ENCODE measurements at places on chromosomes 1 and 21. TPM values are rescaled to one million over a fixed set of nuclear protein-coding genes. Genes with fewer than 3 reads are reported as not detected.

- H3K4me3 ChIP-seq, result no peak overlapping the region
- DNase-seq, result no peak
- H3K36me3 ChIP-seq, result no peaks in the 10 kb centered on the region
- no peak overlapping the region for H3K27ac ChIP-seq
These were observed 73.6 kb upstream of the NBPF3 start for GRCh38 chr1:21366288-21366687.

- H3K27me3 ChIP-seq, result no peaks in the 10 kb centered on the region
- H3K4me1 ChIP-seq, result no peaks in the 10 kb centered on the region
- DNase-seq, result no peak
These were observed 66.1 kb downstream of the HTR6 start for GRCh38 chr1:19730793-19731192.

GRCh38 chr1:79441238-79441637 is 434.7 kb upstream of the ADGRL4 start:
- no peaks in the 10 kb centered on the region for H3K4me1 ChIP-seq
- H3K27ac ChIP-seq, result no peak overlapping the region
- H3K36me3 ChIP-seq, result no peaks in the 10 kb centered on the region
- no peak for DNase-seq
- H3K27me3 ChIP-seq, result no peaks in the 10 kb centered on the region

DNA sequence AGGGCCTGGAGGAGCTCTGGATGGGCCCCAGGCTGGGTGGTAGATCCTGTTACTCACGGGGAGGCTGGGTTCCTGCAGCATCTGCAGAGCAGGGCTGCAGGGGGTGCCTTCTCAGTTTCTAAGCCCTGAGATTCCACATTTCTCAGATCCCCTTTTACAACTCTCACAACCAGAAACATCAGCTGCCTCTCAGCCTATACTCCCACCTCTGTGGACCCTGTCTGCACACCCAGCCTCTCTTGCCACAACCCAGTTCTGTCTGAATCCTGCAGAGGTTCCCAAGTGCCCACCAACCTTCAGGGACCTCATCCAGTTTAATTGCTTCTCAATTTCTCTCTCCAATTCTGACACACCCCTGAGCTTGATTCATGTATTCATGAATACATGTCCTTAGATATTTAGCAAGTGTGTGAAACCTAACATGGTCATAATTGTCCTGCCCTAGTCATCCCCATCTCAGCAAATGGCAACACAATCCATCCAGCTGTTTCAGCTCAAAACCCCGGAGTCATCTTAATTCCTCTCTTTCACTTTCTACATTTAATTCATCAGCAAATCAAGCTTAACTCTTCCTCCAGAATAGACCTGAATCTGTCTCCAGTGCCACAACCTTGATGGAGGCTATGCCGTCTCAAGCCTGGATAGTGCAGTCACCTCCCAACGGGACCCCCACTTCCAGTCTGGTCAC is 57.0 kb upstream of the NEK2 start:
- H3K4me1 ChIP-seq, result peaks cover 26% of the 10 kb centered on the region
- no peaks in the 10 kb centered on the region for H3K27me3 ChIP-seq
- H3K36me3 ChIP-seq, result no peaks in the 10 kb centered on the region
- no peak overlapping the region for H3K27ac ChIP-seq

GRCh38 chr1:106406114-106406513 is 650.4 kb upstream of the PRMT6 start:
- no peaks in the 10 kb centered on the region for H3K27me3 ChIP-seq
- H3K36me3 ChIP-seq, result no peaks in the 10 kb centered on the region
- no peak overlapping the region for H3K4me3 ChIP-seq
- DNase-seq, result no peak

GRCh38 chr21:38531039-38531541 is 32.8 kb upstream of the ERG start:
- DNase-seq, result no peak
- peaks cover 4% of the 10 kb centered on the region for H3K27me3 ChIP-seq
- peak overlapping the region; percentile 61 for H3K27ac ChIP-seq
- H3K4me3 ChIP-seq, result no peak overlapping the region

GRCh38 chr21:29018540-29018939 is 609 bp downstream of the RWDD2B start:
- peaks cover 8% of the 10 kb centered on the region for H3K4me1 ChIP-seq
- H3K27ac ChIP-seq, result peak overlapping the region; percentile 16
- H3K4me3 ChIP-seq, result peak overlapping the region; percentile 83
- H3K27me3 ChIP-seq, result no peaks in the 10 kb centered on the region

GRCh38 chr1:200908191-200908868 is 13.6 kb downstream of the INAVA start:
- H3K27ac ChIP-seq, result peak overlapping the region; percentile 22
- no peaks in the 10 kb centered on the region for H3K4me1 ChIP-seq
- peaks cover 10% of the 10 kb centered on the region for H3K36me3 ChIP-seq
- no peak for DNase-seq
- no peak overlapping the region for H3K4me3 ChIP-seq

DNA sequence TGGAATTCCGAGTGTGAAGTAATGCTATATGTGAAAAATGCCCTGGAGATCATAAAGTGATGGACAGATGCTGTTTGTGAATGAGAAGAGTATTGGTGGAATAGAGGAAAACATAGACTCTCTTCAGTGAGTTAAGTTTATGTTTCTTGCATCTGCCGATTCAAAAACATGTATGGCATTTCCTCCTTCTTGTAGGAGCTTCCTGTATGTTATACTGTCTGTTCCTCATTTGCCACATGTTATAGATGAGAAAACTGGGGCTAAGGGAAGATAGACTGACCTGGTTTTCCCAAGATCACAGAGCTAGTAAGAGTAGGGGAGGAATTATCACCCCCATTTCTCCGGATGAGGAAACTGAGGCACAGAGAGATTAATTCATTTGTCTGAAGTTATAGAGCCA is 41.1 kb upstream of the IL20 start:
- no peaks in the 10 kb centered on the region for H3K36me3 ChIP-seq
- no peak overlapping the region for H3K4me3 ChIP-seq
- H3K27me3 ChIP-seq, result peaks cover 17% of the 10 kb centered on the region
- H3K4me1 ChIP-seq, result peaks cover 6% of the 10 kb centered on the region
- H3K27ac ChIP-seq, result no peak overlapping the region

- DNase-seq, result no peak
- H3K27ac ChIP-seq, result no peak overlapping the region
- no peak overlapping the region for H3K4me3 ChIP-seq
- H3K4me1 ChIP-seq, result peaks cover 9% of the 10 kb centered on the region
These were observed 26.6 kb upstream of the CDC14A start for GRCh38 chr1:100325415-100326324.

DNA sequence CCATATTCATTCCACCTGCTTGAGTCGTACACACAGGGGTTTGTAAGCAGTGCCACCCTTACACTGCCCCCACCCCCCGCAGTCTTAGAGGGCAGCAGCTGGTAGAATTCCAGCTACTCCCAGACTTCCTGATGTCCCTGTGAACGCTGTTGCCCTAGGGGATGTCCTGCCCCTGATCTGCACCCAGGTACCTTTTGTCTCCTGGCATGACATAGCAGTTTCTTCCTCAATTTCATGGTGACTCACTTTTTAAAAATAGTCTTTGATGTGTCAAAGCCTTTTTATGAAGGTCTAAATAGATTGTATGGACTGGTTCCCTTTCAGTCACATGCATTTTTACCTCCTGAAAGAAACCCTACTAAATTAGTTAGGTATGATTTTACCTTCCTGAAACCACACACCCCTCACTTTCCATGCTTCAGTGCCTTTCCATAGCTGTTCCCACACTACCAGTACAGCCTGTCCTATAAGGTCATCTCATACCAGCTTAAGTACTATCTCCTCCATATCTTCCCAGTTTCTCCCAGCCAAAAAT is 76.4 kb downstream of the ST3GAL3 start:
- H3K4me3 ChIP-seq, result no peak overlapping the region
- peaks cover 7% of the 10 kb centered on the region for H3K36me3 ChIP-seq
- H3K4me1 ChIP-seq, result peaks cover 5% of the 10 kb centered on the region
- H3K27ac ChIP-seq, result peak overlapping the region; percentile 17
- H3K27me3 ChIP-seq, result no peaks in the 10 kb centered on the region
- no peak for DNase-seq

DNA sequence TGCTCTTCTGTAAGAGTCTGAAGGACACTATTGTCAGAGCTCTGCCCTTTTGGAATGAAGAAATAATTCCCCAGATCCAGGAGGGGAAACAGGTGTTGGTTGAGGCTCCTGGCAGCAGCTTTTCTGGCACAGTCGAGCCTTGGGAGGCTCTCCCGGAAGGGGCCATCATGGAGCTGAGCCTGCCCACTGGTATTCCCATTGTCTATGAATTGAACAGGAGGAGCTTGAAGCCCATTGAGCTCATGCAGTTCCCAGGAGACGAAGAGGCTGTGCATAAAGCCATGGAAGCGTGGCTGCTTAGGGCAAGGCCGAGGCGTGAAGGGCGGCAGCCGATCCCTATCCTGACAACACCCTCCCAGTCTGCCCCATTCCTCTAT is 26.6 kb downstream of the UBE4B start:
- no peak overlapping the region for H3K27ac ChIP-seq
- DNase-seq, result no peak
- H3K4me1 ChIP-seq, result peaks cover 22% of the 10 kb centered on the region

LCE6A gene
- total RNA-seq, result not detected

SPRR3 gene
- total RNA-seq, result 155 TPM

NEK7 gene
- 35.1 TPM for total RNA-seq

CLDN8 gene
- total RNA-seq, result 2.5 TPM
